Fibroblast of lung (primary cell): ENCODE measurements at places on chromosomes 13 and 19.
A peak's percentile ranks its signal among the peaks of the same experiment; 100 is the strongest.

DNA sequence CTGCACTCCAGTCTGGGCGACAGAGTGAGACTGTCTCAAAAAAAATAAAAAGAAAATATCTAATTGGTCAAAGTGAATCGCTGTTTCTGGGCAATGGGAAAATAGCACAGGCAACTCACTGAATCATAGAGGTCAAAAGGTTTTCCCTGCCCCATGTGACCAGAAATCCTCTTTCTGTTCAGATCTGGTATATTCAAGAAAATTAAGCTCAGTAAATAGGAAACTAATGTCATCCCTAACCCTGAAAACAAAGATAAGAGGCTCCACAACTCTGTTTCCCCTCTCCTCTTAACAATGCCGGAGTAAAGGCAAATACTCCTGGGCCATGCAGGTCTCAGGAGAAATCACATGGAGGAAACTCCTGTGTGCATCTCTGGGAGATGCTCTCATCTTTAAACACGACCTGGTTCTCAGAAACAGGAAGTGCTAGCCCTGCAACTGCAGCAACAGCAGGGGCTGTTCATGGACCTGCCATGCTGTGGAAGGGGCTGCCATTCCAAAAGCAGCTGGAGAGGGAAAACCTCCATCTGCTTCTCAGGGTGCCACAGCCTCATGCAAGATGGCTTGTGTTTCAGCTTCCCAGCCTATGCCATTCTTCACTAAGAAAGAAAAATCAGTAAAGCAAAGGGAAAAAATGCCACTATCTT is 47.5 kb upstream of the SLC7A9 start:
- no peak for DNase-seq

- DNase-seq = no peak
Measured at GRCh38 chr13:102940770-102941169, 94.9 kb downstream of the ERCC5 start.

DNA sequence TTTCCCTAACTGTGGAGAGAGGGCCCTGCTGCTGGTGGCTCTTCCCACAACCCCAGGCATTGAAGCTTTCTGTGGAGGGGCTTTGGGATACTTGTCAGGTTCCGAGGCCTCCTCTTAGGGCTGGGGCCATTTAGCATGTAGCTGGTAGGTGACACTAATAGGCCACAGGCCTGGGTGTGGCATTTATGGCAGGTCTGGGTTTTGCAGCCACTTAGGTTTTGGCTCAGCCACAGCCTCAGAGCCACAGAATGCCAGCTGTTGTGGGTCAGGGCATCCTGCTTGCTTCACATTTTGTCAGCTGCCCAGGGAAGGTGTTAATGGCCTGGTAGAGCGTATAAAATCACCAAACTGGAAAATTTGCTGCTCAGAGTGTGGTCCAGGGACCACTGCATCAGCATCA is 15.7 kb downstream of the FAM124A start:
- no peak for DNase-seq

DNA sequence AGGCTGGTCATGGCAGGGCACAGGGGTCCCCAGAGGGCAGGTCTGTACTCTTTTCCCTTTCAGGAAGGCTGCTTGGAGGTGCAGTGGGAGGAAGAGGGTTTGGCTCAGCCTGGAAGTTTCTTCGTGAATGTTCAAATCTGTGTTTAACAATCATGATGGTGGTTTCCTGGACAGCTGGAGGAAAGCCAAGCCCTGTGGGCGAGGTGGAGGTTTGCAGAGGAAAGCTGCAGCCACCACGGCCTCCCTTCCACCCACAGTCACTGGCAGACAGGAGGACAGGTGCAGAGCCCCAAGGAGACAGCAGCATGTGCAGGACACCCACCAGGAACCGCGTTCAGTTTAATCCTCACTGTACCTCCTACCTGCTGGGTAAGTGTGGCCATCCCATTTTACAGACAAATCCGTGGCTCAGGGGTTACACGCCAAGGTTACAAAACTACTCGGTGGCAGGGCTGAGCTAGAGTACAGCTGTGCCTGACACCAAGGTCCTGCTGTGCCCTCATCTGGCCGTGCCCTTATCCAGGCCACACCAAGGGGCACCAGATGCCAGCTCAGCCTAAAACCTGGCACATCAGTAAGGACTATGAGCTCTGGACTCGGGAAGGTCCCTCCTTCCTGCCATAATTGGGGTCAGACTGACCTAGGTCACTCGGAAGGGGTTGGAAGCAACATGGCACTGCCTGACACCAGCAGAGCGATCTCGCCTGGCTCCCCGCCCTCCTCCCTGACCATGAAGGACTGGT is 34.1 kb downstream of the SUGP2 start:
- peak; percentile 53 for DNase-seq

DNA sequence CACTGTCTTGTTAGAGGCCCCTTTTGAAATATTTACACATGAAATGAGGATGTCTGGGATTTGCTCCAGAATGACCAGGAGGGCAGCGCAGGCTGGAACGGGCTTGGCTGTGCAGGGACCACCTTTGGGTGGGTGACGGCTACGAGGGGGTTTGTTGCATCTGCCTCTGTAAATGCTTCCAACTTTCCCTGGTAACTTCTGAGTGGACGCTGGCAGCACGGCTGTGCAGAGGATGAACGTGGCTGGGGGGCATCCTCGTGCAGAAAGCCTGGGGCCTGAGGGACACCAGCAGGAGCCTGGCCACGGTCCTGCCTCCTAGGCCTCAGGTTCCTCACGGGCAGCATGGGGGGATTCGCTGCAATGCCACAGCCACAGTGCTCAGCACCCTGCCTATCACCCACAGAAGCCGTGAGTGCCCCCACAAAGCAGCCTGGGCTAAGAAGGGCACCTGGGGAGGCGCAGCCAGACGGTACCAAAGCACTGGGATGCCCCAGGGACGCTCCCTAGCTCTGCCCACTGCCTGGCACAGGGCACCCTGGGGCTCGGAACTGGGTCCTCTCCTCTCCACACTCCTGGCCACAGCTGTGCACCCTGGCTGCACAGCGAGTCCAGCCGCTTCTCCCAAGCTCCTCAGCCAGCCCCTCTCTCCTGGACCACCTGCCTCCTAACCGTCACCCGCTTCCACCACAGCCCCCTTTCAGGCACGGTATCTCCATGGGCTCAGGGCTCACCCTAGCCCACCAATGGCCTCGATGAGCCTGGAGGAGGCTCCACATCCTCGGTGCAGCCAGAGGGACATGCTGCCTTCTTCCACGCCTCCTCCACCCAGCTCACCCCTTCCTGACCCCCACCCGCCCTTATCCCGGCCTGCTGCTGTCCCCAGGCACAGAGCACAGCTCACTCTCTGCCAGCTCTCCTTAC is 44.5 kb downstream of the MLLT1 start:
- DNase-seq = no peak

- no peak for DNase-seq
Measured at GRCh38 chr19:49906879-49907564, 10.3 kb upstream of the IL4I1 start.

DNA sequence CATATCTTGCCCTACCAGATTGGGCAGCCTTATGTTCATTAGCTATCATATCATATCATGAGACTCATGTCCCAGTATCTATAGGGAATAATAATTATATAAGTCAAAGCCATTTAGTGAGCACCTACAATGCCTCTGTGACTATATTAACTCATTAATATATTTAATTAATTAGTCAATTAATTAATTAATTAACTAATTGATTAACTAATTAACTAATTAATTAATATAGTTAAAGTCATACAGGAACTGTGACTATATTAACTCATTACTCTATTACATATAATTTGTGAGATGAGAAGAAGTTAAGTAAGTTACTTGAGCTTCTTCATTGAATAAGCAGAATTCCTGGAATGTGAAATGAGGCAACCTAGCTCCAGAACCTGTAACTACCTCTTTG is 588.3 kb upstream of the SLITRK1 start:
- DNase-seq = no peak

DNA sequence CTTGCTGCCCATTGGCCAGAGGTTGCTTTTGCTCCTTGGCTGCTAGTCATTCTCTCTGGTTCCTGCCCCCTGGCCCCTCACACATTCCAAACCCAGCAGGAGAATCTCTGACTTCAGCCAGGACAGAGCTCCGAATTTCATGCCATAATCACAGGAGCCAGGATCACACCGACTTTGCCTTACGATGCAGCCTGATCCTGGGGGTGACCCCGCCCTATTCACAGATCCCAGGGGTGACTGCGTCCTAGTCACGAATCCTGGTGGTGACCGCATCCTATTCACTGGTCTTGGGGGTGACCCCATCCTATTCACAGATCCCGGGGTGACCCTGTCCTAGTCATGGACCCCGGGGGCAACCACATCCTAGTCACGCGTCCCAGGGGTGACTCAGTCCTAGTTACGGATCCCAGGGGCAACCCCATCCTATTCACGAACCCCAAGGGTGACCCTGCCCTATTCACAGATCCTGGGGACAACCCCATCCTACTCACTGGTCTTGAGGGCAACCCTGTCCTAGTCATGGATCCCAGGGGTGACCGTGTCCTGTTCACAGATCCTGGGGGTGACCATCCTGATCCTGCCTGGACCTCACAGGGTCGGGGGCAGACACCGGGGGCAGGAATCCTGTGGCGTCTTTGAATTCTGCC is 7.4 kb upstream of the TEX29 start:
- no peak for DNase-seq

DNA sequence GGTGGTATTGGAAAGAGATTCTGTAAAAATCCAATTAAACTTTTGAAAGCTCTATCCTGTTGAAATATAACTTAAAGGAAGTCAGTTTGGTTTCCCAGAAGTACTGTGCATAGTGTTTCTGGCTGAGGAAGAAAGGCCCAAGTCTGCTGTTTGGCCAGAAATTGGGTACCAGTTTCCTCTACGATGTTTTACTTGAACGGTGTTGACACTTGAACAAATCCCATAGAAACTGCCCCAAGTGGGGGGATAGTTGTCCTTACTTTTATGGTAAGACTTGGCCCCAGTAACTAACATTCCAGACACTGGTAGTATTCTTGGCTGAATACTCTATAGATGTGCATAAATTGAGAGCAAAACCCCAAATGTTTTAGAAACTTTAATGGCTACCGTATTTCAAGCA is 14.2 kb downstream of the KLF5 start:
- DNase-seq = no peak

GRCh38 chr13:35309706-35310105 is 166.8 kb downstream of the MAB21L1 start:
- no peak for DNase-seq

GRCh38 chr13:49044008-49044407 is 68.3 kb downstream of the FNDC3A start:
- no peak for DNase-seq
